ENCODE measurements at places on chromosomes 5 and 9.

DNA sequence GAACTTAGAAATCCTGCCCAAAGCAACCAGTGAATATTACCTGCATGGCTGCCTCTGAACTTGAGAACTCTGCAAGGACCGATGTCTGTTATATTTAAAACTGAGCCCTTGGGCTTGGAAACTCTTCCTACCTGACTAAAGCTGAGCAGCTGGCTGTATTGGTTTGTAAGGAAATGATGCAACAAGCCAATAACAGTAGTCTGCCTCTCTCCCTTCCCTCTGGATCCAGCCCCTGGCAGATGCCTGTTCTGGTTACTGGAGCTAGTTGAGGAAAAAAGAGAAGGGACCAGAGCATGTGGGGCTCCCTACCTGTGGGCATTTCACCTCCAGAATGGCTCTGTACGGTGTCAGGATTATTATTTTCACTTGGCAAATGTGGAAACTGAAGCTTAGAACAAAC, 34.7 kb downstream of the SH3RF2 start:
- DNase-seq: no peak

DNA sequence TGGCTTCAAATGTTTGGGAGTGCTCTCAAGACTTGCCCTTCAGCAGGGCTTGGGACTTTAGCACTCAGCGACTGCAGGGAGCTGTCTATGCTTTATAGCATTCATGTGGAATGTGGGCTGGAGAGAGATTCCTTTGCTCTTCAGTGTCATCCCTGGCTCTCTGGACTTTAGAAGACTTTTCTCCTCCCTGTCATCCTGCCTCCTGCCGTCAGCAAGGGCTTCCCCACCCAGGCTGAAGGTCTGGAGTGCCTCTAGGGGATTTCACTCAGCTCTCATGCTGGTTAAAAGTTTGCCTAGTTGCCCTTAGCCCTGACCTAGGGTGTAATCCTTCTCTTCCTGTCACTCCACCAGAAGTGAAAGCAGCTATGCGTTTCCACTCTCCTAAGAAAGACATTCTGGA, 210.9 kb downstream of the FRMD3 start:
- DNase-seq: no peak

GRCh38 chr9:72185561-72185960, 36.3 kb downstream of the GDA start:
- DNase-seq: no peak

GRCh38 chr9:13427587-13427986, 148.1 kb upstream of the MPDZ start:
- no peak for DNase-seq

DNA sequence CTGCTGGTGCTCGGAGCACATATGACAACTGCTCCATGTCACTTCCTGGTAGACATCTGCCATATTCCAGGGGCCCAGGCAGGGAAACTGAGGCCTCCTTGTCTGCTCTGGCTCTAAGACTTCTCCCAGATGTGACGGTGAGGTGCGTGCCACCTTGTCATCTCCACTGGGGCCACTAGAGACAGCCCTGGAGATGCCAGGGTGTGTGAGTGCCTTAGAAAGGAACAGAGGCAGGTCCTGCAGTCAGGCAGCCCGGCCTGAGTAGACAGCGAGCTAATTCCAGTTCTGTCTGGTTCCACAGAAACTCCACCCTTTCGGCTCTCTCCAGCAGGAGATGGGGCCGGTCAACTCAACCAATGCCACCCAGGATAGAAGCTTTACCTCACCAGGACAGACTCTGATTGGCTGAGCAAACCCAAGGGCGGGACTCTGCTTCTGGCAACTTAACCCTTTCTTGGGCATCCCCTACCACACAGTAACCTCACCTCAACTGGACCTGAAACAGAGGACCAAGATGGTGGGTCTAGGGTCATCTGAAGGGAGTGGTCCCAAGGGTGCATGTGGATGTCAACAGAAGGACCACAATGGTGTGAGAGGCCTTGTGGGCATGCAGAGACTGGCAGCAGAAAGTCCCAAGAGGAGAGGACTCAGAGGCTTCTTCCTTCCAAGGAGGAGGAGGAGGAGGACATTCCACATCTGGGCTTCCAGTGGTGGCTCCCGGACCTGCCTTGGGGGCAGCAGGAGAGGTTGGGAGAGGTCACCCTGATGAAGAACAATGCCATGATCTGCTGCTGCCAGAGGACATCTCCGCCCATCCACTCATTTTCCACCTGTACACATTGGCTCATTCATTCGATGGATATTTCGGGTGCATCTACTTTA, 77.7 kb downstream of the RGS3 start:
- DNase-seq: no peak

GRCh38 chr9:4235871-4236804, 63.7 kb downstream of the GLIS3 start:
- no peak for DNase-seq

DNA sequence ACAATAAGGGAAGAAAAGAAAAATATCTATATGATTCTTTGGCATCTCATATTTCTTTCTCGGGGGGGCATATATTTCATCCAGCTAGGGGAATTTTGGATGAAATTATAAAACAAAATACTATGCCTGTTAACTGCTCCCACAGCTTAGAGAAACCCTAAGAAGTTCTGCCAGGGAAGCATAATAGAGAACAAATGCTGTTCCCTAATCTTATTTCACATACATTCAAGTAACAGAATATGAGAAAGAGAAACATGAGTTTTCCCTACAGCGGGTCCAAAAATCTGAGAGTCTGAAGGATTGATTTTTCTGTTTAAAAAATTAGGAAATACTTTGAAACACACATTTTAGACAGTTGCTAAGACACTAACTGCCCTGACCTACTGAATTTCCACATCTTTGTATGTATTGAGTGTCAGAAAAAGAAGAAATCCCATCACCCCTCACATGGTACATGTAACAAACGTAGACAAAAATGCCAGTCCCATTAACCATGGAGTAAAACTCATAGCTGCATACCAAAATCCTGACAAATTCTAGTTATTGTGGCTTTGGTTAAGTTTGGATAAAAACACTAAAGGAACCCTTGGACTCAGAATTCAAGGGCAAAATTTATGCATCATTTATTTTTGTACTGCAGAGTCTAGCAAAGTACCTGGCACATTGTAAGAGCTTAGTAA, 620.2 kb upstream of the DMAC1 start:
- DNase-seq: no peak

- no peak for DNase-seq
Measured at GRCh38 chr9:21813575-21814473, 11.4 kb downstream of the MTAP start.

- no peak for DNase-seq
Measured at GRCh38 chr9:19286634-19287188, 56.2 kb downstream of the DENND4C start.

- peak; percentile 66 for DNase-seq
Measured at GRCh38 chr9:109856785-109857184, 76.8 kb downstream of the PALM2AKAP2 start.

DNA sequence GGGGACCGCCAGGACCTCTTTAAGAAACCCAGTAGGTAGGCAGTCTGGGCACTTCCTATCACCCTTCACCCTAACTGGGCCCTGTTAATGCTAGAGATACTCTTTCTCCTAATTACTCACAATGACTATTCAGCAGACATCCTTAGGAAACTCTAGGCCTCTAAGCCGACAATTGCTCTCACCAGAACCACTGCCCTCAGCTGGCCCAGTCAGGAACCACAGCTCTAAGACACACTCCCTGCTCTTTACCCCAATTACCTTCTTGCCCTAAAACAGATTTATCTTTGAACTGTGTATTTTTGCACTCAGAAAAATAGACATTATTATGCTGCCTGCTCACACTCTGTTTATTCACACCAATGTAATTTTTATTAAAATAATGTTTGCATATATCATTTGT, 432.6 kb upstream of the SLC30A5 start:
- DNase-seq: no peak

- no peak for DNase-seq
Measured at GRCh38 chr9:35646153-35646532, 4.6 kb downstream of the SIT1 start.

GRCh38 chr5:62578540-62578939, at the start of gene LRRC70:
Gene LRRC70 (plus strand): TSS chr5:62578819. CDS start chr5:62579439, 620 bp downstream.
- DNase-seq: no peak

DNA sequence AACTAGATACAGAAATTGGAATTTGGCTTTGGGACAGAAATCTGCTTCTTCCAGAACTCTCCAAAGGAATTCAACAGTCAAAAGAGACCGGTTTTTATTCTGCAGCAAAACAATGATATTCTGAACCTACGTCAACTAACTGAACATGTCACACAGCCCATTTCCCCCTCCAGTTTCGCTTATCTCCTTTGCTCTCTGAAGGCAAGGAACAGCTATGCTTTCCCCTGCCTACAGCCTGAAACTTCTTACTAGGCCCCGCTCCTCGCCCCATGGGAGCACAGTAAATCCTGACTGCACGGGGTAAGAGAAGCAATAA, 488 bp downstream of the SKIC3 start:
- DNase-seq: peak; percentile 51

- no peak for DNase-seq
Measured at GRCh38 chr5:157989296-157989695, 130.4 kb upstream of the CLINT1 start.

DNA sequence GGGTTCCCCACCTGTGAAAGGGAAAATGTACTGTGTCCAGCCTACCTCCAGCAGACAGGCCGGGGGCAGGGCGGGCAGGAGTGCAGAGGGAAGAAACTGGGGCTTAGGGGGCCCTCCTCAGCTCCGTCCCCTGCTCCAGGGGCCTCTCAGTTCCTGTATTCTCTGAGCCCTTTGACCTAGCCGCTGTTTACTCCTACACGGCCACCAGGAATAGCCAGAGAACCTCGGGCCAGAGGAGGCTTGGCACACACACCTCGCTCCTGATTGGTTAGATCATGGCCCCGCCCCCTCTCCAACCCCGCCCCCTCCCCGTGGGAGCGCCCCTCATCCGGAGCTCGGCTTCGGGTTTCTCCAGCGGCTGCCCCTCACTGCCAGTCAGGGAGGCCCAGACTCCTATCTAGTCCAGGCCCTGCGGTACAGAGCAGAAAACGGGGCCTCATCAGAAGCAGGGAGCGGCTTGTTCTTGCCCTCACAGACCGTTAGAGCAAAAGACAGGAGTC, 2.2 kb downstream of the ST6GALNAC6 start:
- DNase-seq: peak; percentile 81

- DNase-seq: no peak
Measured at GRCh38 chr9:126457890-126458289, 131.3 kb downstream of the MVB12B start.

DNA sequence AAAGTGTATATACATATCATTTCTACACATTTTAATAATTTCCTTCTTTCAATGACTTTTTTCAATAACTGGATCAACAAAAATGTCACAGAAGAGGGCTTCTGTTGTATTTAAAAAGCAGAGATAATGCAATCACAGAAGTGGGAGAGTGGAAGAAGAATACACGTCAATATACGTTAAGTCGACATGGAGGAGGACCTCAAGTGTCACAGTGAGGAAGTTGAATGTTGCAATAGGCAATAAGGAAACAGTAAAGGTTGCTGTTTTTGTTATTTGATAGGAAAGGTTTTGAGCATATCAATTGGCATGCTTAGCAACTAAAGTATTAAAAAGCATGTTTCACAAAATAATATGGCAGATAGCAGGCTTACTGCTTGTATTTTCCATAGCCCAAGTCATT, 184.0 kb upstream of the NR4A3 start:
- DNase-seq: no peak

- no peak for DNase-seq
Measured at GRCh38 chr5:111095982-111096381, 3.8 kb downstream of the WDR36 start.

DNA sequence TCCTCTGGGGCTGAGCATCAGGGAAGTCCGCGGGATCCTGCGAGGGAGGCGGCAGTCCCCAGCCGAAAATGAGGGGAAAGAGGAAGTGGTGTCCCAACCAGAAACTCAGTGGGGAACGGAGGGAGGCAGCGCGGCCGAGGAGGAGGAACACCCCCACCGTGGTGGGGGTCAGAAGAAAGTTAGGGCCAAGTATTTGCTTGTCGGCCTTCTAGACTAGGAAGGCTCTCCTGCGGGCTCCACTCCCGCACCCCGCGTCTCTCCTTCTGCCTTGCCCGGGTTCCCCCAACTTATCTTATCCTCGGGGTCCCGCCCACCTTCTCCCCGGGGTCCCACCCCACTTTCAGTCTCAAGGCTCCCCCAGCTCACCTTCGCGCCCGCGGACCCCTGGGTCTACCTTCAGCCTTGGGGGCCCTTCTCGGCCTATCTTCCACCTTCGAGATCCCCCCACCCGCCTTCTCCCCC, 557 bp upstream of the PHF2 start:
- DNase-seq: no peak

Measured in C1 segment of cervical spinal cord (tissue), 14 donors.